Non-pigmented ciliary epithelial cell (primary cell): ENCODE measurements at places on chromosomes 7 and 10.

GRCh38 chr7:20647036-20647435, 31.6 kb downstream of the ABCB5 start:
- no peak for DNase-seq

DNA sequence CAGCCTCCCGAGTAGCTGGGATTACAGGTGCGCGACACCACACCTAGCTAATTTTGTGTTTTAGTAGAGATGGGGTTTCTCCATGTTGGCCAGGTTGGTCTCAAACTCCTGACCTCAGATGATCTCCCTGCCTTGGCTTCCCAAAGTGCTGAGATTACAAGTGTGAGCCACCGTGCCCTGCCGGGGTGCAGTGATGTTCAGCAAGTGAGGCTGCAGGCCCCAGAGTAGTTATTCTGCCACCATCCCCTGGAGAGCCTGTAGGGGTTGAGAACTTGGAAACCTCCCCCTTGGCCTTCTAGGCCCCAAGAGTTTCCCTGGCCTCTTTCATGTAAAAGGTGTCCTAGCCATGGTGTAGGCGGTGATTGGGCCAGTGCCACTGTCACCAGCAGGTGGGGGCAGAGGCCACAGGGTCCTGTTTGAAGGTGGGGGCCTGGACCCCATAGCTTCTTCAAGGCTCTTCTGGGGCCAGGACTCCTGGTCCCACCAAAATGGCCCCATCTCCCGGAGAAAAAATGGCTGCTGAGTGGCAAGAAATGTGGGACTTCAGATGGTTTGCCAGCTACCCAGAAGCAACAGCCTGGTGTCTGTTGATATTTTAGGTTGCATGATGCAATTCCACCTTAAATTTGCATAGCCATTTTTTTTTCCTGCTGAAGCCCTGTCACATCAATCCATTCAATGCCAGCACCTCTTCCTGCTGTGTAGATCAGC, 25.5 kb upstream of the INMT start:
- DNase-seq = no peak

- DNase-seq = no peak
Measured at GRCh38 chr7:115924411-115924810, 106.2 kb downstream of the TFEC start.

- no peak for DNase-seq
Measured at GRCh38 chr7:123647106-123647730, 8.4 kb upstream of the LMOD2 start.

- no peak for DNase-seq
Measured at GRCh38 chr7:15495170-15495569, 66.6 kb downstream of the AGMO start.

GRCh38 chr10:69558559-69558958, 14.7 kb downstream of the NEUROG3 start:
- no peak for DNase-seq

GRCh38 chr7:148144827-148145226, 445.7 kb upstream of the C7orf33 start:
- DNase-seq = no peak

DNA sequence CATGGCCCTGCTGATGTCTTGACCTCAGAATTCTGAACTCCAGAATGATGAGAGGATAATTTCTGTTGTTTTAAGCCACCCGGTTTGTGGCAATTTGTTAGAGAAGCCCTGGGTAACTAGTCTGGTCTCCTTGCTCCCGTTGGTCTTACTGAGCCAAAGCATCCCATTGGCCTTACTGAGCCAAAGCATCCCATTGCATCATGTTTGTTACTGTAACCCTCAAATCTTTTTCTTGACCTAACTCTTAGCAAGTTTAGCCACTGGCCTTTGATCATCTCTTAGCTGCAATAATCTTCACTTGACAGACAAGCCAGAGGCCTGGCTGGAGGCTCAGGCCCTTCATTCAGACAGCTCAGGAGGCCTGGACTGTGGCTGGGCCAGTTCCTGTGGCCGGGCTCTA, 21.8 kb downstream of the TBXAS1 start:
- no peak for DNase-seq

GRCh38 chr10:84375881-84376280, 47.5 kb downstream of the CCSER2 start:
- no peak for DNase-seq

GRCh38 chr10:24962995-24963394, 10.6 kb upstream of the PRTFDC1 start:
- no peak for DNase-seq

DNA sequence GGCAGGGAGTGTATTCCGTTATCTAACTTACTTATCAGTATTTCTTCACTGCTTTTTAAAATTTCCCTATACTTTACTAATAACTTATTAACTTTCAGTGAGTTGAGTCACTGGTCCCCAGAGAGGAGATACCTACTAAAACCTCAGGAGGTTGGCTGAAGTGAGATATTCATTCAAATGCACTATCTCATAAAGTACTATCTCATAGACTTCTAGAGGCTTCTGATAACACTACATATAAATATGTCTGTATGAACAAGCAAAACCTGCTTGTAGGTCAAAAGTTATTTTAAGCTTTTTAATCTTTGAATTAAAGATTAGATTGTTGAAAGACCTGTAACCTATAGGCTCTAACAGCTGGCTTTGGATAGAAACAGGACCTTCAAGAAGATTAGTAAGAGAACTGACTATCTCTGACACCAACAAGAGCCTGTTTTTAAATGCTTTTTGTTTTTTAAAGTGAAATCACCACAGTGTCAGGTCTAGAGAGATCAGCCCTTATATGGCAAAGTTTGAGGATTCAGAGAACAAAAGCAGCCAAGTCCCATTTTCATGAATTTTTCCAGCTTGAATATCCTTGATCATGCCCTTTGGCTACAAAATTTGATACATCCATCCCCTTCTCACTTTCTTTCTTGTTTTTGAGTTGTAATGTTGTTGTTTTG, 242.2 kb downstream of the ARL4A start:
- no peak for DNase-seq

GRCh38 chr7:7808156-7808555, 89.7 kb upstream of the RPA3 start:
- peak; percentile 20 for DNase-seq

DNA sequence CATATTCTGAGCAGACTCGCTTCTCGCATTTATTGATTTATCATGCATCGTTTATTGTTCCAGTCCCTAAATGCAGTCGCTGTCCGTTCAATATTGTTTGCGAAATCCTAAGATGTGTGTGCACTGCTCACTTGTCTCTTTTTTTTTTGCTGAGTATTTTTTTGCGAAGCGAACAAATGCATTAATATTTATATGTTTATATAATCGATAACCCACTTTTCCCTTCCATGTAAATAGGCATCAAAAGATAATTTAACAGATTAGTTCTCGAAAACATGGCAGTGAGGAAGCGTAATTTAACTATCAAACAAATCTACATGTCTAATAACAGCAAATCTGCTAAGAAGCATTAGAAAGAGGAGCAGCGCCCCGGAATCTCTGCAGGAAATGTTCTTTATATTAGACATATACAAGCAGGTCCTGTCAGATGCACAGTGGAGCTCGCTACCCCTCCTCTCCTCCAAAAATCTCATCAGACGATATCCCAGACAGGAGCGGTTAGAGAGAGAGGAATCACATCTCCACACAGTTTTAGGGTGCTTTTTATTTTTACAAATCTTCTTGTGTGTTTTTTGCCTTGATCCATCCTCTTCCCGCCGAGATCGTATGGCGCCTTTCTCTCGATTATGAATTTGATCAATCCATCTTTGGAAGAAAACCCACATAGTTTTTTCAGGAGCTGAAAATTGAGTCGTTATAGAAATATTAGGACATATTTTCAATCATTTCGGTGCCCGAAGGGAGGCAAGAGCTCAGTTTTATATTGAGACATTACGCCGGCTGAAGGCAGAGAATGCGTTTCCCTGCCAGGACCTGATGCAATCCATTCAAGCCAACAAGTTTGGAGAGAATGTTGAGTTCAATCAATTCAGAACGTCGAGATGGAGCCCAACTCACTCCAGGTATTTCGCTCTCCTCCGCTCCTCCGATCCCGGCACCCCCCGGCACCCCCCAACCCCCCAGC, at the start of gene ARID5B:
TSS of gene ARID5B (plus strand) at position 871 of the 964 bp plus-strand sequence. CDS start at position 882, 11 bp downstream.
- no peak for DNase-seq

- no peak for DNase-seq
Measured at GRCh38 chr7:1666317-1666822, 3.7 kb upstream of the ELFN1 start.

DNA sequence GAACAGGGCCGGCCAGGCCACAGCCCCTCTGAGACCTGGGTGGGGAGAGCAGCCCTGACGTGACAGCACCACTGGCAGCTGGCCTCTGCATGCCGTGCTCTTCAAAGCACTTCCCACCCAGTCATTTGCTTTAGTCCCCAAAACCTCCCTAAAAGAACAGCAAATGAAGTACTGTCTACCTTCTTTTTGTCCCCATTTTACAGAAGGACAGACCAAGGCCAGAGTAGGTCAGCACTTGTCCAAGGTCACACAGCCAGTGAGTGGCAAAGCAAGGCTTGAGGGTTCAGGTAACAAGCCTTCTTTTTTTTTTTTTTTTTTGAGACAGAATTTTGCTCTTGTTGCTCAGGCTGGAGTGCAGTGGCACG, 15.1 kb downstream of the ATP6V1F start:
- DNase-seq = no peak

- DNase-seq = no peak
Measured at GRCh38 chr7:39073432-39073831, 95.7 kb downstream of the POU6F2 start.
